ENCODE measurements at places on chromosomes 1 and 21.

GRCh38 chr1:2875707-2876561 is 74.4 kb upstream of the TTC34 start:
- DNase-seq = no peak

- DNase-seq = no peak
These were observed 486.4 kb downstream of the PLPP3 start for GRCh38 chr1:56092684-56093570.

DNA sequence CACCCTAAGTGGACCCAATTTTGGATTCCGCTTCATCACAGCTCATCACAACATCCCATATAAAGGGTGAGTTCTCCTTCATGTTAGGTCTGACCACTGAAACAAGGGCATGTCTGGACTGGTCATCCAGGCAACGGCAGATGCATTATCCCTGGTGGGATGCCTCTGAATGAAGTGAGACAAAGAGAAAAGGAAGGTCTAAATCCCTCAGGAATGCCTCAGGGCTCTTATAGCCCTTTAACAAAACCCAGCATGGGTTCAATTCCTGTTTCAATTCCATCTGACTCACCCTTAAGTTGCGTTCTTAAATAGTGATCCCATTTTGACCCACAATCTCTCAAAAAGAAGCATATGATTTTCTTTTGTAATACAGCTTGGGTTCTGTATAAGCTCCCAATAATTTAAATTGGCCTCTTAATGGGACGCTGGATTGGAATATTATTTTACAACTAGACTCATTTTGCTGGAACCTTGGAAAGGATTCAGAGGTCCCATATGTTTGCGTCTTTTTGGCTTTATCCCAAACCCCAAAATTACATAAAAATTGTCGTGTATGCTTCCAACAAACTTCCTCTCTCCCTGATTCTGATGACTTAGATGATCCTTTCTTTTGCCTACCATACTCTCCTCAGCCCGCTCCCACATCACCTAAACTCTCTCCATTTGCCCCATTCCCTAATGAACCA is 287.4 kb upstream of the ZP4 start:
- DNase-seq = no peak

DNA sequence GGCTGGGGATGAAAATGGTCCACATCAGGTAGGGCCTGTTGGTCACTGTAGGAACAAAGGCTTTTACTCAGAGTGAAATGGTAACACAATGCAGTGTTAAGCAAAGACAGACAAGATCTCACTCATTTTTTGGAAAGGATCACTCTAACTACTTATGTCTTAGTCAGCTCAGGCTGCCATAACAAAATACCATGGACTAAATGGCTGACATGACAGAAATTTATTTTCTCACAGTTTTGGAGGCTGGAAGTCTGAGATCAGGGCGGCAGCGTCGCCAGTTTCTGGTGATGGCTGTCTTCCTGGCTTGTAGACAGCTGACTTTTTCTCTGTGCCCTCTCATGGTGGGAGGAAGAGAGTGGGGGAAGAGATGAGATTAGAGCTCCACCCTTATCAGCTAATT is 10.2 kb upstream of the MAGI3 start:
- DNase-seq = no peak

- DNase-seq = no peak
These were observed 77.1 kb upstream of the KCTD3 start for GRCh38 chr1:215489771-215490565.

DNA sequence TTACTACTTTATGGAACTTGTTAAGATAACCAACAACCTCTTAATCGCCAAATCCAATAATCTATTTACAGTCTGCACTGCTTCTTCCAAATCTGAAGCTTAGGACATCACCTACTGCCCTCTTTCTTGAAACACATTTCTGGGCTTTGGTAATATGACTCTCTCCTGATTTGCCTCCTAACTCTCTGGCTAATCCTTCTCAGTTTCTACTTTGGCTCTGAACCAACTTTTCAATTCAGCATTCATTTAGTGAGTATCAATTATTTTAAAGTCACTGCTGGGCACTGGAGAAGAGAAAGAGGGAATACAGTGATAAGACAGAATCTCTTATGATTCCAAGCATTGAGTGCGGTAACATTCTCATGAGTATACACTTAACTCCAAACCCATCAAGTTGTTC is 275.0 kb downstream of the AKT3 start:
- no peak for DNase-seq

GRCh38 chr1:162276493-162276892 is 100.2 kb downstream of the SPATA46 start:
- no peak for DNase-seq

- no peak for DNase-seq
These were observed 14.8 kb upstream of the ZNF669 start for GRCh38 chr1:247118946-247119446.

- DNase-seq = no peak
These were observed 6.5 kb upstream of the FTCD start for GRCh38 chr21:46161633-46162592.

GRCh38 chr1:56897150-56898004 is 42.8 kb downstream of the C8A start:
- DNase-seq = no peak

GRCh38 chr1:33512226-33513011 is 40.0 kb downstream of the ZSCAN20 start:
- DNase-seq = no peak

DNA sequence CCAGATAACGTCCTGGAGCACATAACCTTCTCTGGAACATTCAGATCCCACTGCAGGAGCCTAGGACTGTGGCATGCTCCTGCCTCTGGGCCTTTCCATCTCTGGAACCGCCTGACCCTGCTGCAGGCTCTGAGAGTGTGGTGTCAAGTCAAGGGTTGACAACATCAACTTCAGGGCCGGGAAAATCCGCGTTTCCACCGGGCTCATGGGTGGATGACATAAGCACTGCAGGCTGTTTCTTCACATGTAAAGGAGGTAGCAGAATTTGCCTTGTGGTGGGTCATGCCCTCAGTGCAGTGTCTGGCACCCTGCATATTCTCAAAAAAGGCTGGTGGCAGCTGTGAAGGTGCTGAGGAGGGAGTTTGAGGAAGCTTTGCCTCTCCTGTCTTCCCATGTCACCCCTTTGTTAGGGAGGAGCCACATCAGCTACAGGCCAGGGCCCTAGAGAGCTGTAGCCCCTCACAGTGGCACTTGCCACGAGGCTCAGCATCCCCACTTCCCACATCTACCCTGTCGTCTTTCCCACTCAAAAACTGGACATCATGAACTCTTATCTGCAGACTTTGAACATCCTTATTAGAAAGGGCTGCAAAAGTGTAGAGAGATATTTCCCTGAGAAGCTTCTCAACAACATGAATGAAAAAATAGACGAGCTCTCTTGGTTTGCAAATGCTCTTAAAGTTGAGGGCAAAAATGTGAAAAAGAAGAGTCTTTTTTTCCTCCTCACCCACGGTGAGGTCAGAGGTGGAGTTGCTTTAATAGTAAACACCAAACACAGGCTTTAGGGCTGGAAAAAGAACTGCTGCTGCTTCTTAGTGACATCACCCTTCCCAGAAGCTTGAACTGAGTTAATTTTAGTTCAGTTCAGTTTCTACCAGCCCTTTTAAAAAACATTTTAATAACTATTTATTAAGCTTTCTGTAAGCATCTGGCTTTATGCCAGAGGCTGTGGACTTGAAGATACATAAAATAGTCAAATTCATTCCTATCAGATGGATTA is 121.3 kb downstream of the HUNK start:
- no peak for DNase-seq

- no peak for DNase-seq
These were observed 63.5 kb downstream of the ETS2 start for GRCh38 chr21:38869196-38869595.

DNA sequence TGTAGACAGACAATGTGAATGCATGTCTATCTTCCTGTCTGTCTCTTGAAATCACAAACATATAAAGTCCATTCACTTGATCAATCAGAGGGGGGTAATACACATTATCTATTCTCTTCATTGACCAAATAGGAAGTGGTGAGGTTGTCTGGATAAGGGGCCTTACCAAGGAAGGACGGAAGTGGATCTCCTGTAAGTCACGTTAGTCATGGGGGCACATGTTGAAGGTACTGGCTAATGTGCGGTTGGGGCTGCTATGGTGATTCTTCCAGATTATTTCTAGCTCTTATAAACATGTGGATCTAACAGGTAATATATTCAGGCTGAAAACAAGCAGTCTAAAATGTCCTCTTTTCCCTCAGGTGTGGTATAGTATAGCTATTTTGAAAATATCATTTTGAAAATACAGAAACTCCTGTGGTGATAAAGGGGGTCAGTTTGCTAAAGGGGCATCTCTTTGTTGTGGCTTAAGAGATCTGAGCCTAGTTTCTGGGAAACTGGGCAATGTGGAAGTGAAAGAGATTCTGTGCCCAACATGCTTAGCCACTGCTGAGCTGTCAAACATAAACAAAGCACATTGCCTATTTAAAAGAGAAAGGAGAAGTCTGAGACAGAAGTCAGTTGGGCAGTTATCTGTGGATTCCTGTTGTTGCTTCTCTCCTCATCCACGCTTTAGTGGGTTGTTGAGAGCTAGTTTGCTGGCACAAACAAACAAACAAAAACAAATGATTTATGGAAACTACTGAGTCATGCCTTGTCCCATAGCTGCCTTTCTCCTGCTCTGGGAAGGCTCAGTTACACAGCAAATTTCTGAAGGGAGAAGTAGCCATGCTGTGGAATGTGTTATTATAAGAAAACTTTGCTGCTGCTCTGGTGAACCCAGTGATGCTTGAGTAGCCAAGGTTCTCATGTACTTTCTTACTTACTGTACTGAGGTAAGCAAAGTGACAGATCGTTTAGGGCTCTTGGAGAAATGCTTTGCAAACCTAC is 166.9 kb downstream of the HLX start:
- DNase-seq = no peak

DNA sequence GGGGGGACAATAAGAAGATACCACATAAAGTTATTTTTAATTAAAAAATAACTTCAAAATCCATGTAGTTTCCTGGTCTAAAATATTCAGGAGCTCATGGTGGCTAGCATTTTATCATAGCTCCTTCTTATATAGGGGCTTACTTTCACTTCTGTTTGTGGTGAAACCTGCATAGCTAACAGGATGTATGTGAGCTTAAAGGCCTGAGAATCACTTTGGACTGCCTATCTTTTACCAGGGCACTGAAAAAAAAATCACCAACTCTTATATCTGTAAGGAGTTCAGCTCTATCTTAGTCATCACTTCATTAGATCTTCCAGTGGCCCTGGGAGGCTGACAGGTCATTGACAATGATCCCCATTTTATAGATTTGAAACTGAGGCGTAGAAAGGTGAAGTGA is 21.3 kb downstream of the UROD start:
- no peak for DNase-seq

- DNase-seq = no peak
These were observed 55.0 kb downstream of the MPZL1 start for GRCh38 chr1:167776616-167777268.

DNA sequence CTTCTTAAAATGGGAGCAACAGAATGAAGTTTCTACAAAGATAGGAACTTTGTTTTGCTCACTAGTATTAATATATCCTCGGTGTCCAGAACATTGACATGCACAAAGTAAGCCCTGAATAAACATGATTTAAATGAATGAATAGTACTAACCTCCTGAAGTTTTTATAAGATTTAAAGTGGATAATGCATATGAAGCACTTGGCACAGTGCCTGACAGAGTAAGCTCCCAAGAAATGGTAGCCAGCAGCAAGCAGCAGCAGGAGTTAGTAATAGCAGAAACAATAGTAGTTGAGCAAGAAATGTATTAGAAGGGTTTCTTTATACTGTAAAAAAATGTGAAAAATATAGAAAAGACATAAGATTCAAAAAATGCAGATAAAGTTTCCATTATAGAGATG is 258.1 kb upstream of the C1orf87 start:
- DNase-seq = no peak

- no peak for DNase-seq
These were observed 4.5 kb downstream of the TNFSF4 start for GRCh38 chr1:173202424-173203145.

DNA sequence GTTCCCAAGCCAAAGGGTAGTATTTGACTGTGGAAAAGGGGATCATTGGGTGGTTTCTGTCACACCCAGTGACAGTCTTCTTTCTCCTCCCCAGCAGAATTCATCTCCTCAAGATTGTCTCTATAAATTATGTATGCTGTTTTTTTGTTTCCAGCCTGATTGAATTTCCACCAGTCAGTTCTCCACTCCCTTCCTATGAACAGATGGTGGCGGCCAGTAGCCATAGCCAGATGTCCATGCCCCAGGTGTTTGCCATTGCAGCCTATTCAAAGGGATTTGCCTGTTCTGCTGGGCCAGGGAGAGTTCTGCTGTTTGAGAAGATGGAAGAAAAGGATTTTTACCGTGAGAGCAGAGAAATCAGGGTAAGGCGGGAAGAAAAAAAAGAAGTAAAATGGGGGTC is 12.9 kb downstream of the CFAP57 start:
- no peak for DNase-seq

GRCh38 chr1:205493241-205494085 is 11.0 kb upstream of the CDK18 start:
- DNase-seq = no peak

DNA sequence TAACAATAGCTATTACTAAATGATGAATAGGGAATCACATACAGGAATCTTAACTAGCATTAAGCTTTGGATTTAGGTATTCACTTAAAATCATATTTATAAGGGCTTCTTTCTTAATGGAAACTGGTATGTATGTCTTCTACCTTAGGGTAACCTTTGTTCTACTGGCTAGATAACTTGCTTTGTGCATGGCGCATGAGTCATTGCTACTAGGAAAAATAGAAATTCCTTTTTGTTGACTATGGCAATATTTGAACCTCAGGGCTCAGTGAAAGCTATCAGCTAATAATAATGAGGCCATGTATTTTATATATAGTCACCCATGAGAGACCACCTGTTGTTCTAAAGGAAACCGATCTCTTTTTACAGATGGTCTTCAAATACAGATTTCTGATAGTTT is 72.5 kb downstream of the RPS6KC1 start:
- DNase-seq = no peak

DNA sequence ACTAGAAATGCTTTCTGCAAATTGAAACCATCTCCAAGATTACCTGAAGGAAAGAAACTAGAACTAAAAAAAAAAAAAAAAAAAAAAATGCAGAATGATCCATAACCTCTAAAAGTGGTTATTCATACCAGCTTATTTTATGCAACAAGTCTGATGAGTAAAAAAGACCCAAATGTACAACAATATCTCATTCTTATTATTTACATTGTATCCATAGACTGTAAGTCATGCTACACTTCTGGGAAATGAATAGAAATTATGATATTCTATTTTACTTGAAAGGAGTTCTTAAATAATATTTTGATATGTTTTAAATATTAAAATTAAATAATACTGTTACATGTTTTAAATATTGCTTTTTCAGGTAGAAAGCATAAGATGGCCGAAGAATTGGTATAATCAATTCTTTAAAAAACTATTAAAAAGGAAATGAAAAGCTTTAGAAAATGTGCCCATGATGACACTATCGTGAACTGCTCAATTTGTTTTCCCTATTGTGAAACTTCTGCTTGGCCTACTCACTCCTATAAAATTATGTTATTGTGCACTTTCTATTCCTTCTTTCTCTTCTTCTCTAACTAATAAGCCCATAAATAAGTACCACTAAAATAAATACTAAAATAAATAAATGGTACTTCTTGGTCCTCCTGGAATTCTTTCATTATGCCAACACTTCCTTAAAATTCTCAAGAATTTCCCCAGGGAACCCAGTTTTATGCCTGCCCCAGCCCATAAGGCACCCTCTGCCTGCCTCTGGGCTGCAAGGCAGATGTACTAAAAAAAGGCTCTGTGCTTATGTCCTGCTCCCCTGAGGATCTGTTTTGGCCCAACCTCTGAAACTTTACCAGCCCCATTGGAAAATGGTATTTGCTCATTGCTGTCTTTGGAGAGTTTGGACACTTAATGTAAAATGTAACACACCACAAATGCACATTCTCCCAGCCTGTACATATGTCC is 18.1 kb downstream of the SAMSN1 start:
- no peak for DNase-seq

GRCh38 chr1:153888533-153888932 is 34.2 kb downstream of the GATAD2B start:
- no peak for DNase-seq

All from stimulated activated CD4-positive, alpha-beta T cell treated with anti-CD3 and anti-CD28 coated beads, Interleukin-4, amount 100 ng/mL, for 4 hours (primary cell).